ENCODE measurements at places on chromosomes 2 and 18.

GRCh38 chr2:9629222-9630116 is 1.3 kb downstream of the YWHAQ start:
- no peak for DNase-seq

DNA sequence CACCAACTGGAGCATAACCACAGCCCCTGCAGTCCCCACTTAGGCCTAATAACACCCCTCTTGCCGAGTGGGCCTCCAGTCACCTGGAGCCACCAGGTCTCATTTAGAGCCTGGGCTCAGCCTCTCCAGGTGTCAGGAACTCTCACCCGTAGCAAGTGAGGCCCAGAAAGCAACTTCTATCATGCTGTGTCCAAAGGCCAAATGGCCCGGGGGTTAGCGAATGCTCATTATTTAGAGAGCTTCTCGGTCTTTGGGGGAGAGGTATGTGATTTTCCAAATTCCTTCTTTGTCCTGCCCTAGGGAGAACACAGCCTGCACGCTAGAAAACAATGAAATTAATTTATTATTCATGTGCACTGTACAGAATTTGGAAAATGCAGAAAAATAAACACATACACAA is 109.9 kb upstream of the PTPRM start:
- no peak for DNase-seq

DNA sequence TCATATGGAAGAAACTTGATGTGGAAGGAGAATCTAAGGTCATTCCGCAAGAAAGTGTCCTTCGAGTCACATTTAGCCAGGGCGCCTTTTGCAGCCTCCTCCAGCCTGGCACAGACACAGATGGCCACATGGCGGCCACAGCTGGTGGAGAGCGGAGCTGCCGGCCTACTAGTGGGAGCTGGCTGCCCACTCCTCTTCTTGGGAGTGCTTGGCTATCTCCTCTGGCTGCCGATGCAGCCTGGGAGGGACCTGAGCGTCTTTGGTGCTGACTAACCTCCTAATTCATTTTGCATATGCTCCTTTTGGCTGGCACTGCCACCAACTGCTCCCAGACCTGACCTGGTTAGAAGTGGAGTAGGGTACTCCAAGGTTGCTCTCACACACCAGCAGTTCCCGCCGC is 199.3 kb upstream of the MYT1L start:
- DNase-seq: no peak

GRCh38 chr2:234951664-234952269 is at the start of gene SH3BP4:
Gene SH3BP4, plus strand, starts transcription at chr2:234952017. Its CDS starts 82,986 bp downstream, at chr2:235035003.
- no peak for DNase-seq

GRCh38 chr2:209579230-209579749 is 155.4 kb downstream of the MAP2 start:
- no peak for DNase-seq

GRCh38 chr2:143397884-143398614 is 268.8 kb downstream of the ARHGAP15 start:
- DNase-seq: no peak

GRCh38 chr2:85797921-85798320 is 44.1 kb downstream of the ATOH8 start:
- DNase-seq: no peak

DNA sequence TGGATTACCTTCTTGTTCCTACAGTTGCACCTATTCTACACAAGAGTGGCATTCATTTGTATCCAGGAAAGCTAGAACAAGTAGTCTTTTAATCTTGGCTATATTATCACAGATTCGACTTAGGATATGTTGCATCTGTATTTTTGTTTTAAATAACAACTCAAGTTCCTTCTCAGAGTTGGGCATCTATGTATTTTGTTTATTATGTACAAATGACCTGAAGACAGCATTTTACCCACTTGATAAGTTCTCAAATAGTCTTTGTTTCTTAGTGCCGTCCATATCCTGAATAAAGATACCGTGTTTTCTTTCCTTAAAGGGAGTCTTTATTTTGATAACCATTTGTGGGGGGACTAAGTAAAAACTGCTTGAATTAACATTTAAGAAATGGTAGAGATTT is 2.9 kb downstream of the ITPRID2 start:
- DNase-seq: no peak

GRCh38 chr18:75161256-75162028 is 47.5 kb downstream of the PTGR3 start:
- DNase-seq: no peak

- no peak for DNase-seq
Measured at GRCh38 chr2:70461414-70461813, 92.2 kb downstream of the TGFA start.

GRCh38 chr18:8741117-8741516 is 35.8 kb downstream of the MTCL1 start:
- no peak for DNase-seq

- DNase-seq: no peak
Measured at GRCh38 chr18:57738078-57738477, 65.0 kb downstream of the ATP8B1 start.

GRCh38 chr2:37637190-37637860 is 34.1 kb downstream of the CDC42EP3 start:
- DNase-seq: no peak

DNA sequence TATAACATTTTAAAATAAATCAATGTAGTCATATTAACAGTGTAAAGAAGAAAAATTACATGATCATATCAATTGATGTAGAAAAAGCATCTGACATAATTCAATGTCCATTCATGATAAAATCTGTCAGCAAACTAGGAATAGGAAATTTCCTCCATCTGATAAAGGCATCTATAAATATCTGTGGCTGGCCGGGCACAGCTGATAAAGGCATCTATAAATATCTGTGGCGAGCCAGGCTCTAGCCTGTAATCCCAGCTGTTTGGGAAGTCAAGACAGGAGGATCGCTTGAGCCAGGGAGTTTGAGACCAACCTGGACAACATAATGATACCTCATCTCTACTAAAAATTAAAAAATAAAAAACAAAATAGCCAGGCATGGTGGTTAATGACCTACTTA is 18.1 kb upstream of the RANBP2 start:
- no peak for DNase-seq

GRCh38 chr2:65103013-65103715 is 26.7 kb downstream of the RAB1A start:
- no peak for DNase-seq
